Stimulated activated naive CD8-positive, alpha-beta T cell treated with anti-CD3 and anti-CD28 coated beads, Interleukin-15, Interleukin-2, amounts not matched to agents 100 U/mL and 50 U/mL, for 24 hours (primary cell): ENCODE measurements at places on chromosomes 1 and 21.

- DNase-seq, result no peak
These were observed 19.0 kb downstream of the KIAA0040 start for GRCh38 chr1:175173531-175173930.

GRCh38 chr1:204630132-204630905, 55.2 kb downstream of the LRRN2 start:
- DNase-seq, result no peak

DNA sequence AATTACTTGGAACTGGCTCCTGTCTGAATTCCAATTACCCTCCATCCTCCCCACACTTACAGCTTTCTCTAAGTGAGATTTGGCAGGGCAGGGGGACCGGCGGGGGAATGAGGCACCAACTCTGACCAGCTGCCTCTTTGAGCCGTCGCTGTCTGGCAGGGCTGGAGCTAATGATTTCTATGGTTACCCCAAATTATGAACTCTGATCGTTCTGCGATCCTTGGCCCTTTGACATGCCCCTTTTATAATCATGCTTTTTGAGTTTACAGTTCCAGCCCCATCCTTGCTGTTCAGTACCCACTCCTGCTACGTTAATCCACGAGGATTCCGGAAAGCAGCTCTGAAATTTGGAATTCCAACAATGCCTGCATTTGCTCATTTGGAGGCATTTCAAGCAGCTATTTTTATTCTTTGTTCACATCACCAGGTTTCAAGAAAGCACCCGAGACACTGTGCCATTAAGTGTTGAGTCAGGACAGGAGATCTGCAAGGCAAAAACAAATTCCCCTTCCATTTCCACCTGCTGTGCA, 54.6 kb upstream of the LBR start:
- DNase-seq, result no peak

DNA sequence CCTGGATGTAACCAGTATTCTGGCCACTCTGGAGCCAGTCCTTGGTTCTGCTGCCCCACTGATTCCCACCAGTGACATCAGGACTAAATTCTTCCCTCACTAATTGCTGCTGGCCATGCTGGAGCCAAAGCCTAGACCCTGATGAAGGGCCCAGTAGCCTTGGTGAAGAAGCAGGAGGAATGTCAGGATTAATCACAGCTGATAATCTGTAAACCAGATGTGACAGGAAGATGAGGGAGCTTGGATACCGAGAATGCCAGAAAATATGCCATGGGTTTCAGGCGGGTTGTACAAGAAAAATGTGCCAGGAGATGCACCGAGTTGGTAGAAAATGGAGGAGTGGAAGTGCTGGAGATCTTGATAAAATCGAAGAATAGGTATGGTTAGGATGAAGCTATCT, 119.0 kb upstream of the PPP2R5A start:
- no peak for DNase-seq

GRCh38 chr1:41534181-41535076, 49.9 kb upstream of the EDN2 start:
- DNase-seq, result no peak

DNA sequence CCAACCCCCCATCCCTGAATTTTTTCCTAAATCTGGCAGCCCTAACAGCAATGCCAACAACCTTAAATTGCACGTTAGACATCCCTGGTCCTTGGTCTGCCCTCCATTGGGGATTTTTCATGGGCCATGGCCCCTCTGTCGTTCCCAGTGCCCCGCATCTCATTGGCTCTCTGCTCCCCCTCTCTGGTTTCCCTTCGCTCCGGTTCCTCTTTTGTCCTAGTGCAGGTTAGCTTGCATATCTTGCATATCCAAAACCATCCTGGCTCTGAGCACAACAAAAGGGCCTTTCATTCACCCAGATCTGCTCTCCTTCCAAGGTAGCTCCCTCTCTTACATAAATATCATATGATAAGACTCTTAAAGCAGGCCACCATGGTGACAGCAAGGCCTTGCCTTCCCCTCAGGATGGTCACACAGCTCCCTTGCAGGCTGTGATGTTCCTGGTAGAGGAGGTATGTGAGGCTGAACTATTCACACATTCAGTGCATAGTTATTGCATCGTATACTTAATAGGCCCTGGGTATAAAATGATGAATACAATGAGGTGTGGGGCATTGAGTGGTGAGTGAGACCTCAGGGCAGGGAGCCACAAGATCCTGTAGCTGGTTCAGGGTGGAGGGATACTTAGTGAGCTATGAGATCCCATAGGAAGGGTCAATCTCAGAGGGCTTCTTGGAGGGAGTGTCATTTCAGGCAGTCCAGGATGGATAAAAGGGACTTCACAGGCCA, 45.2 kb downstream of the TENT5C start:
- no peak for DNase-seq

DNA sequence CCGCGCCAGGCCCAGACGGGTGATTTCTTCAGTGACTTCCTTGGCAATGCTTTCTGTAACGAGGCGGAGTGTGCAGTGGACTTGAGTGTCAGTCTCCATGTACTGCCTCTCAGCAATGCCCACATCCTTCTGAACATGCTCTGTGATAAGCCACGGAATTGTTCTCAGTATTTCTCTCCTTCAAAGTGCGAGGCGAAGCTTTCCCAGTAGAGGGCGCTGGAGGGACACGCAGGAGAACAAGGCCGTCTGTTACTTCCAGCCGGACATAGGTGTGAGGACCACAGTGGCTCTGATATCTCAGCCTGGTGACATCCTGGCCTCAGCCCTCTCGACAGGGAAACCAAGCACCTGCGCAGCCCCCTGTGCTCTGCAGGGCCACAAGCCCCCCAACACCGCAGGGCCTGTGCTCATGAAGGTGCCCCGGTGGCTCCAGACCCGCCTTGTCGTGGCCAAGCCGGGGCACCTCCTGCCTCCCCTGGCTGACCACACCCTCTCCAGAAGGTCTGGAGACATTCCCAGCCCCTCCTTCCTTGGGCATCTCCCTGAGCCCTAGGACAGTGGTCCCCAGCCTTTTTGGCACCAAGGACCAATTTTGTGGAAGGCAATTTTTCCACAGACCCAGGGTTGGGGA, 46.1 kb upstream of the BACE2 start:
- peak; percentile 74 for DNase-seq

- DNase-seq, result no peak
These were observed 288.0 kb downstream of the HMCN1 start for GRCh38 chr1:186022184-186022583.

DNA sequence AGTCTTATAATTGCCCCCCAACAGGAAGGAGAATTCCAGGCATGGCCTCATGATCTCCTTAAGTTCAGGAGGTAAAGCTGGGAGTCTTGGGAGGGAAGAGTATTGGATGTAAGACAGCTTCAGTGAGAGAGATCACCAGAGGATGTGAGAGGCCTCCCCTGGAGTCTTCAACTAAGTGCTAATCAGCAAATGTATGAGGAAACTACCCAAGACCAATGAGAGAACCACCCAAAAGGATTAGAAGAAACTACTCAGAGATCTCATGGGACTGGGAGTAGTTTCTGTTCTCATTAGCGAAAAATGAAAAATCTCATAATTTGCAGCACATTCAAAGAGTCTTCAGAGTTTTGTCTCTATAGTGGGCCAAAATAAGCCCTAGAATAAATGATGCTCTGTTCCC, 36.6 kb upstream of the WNT2B start:
- no peak for DNase-seq

DNA sequence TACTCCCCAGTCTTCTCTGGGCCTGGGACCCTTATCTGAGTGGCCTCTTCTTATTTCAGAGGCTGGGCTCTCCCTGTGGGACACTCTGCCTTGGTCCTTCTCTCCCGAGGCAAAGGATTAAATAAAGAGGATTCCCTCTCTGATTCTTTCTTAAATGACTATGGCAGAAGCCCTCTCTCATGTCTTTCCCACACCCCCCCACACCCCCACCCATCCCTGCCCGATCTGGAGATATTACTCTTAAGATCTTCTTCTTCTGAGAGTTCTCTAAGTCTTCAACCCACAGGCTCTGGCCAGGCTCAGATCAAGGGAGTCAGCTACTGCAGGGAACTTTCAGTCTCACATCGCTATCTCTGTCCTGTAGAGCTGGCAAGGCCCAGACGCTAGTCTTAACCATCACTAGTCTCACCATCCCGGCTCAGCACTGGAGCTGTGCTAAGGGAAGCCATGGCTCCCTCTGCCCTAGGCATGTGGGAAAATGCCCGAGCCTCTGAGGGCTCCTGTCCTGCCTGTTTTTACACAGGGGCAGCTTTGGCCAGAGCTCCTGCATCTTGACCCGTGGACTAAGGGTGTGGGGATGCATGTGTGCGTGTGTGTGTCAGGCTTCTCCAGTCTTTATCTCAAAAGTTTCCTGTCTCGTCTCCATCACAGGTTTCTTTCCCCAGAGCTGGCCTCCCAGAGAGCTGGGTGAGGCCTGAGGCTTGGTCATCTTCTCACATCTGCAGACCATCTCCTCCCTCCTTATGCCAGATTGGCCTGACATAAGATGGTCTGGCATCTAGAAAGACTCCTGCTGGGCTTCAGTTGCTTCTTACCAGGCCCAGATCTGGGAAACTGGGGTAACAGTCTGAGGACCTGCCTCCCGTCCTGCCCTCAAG, 36.7 kb downstream of the LGR6 start:
- no peak for DNase-seq

DNA sequence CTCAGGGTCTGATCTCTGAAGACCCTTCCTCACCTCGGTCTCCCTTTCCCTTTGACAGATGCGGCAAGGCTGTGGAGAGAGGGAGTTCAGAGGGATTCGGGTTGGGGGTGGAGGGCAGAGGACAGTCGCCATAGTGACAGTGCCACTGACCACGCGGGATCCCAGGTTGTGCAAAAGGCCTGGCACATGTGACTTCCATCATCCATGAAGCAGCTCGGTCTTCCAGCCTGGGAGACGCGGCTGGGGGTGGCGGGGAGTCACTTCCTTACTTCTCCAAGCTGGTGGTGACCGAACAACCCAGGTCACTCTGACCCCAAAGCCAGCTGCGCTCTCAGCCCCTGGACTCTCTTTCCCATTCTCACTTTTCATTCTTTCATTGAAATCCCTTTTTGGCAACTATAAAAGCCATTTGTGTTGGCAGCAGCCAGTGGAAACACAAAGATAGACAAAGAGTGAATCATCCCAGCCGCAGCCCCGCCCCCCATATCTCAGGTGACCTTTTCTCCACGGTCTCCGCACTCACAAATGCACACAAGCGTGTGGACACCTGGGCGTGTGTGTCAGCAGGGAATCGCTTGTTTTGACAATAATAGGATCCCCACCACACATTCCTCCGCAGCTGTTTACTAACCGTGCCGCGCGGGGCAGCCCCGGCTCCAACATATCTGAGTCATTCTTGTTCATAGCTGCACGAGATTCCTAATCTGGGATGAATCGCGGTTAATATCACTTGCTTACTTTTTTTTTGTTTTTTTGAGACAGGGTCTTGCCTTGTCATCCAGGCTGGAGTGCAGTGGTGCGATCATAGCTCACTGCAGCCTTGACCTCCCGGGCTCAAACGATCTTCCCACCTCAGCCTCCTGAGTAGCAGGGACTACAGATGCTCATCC, 68.3 kb downstream of the DHRS3 start:
- peak; percentile 44 for DNase-seq

- no peak for DNase-seq
These were observed 1.2 kb upstream of the H6PD start for GRCh38 chr1:9233241-9233941.

DNA sequence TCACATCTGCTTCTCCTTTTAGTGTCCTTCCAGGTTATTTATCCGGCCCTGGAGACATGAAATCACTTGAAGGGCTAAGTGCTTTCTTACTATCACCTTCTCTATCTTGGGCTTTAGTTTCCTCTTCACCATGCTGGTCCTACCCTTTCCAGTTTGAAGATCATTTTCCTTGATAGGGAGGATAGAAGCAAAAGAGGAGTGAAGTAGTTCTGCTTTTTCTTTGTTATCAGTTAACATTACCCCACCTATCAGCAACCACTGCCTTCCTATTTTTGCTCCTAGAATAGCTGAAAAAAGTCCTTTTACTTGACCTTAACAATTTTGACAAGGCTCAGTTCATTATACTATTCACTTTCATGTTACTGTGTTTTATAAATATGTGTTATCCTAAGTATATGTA, 19.4 kb downstream of the RGL1 start:
- no peak for DNase-seq

DNA sequence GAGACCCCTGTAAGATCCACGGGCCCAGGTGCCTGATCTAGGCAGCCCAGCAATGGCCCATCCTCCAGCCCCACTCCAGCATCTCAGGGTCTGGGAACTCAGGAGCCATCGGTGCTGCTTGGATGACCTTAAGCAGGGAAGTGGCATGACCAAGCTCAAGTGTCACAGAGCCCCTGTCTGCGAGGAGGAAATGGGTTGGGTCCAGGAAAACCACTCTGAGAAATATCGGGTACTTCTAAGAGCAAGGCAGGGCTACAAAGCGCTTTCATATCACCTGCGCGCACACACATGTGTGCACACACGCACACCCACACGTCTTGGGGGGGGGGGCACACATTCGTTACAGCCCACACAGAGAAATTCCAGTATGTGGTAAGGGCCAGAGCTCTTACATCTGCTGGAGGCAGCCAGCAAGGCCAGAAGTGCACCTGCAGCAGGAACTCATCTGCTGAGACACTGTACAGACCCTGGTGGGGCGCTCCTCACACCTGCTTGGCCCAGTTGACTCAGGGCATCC, 32.6 kb upstream of the SPOCD1 start:
- peak; percentile 41 for DNase-seq

DNA sequence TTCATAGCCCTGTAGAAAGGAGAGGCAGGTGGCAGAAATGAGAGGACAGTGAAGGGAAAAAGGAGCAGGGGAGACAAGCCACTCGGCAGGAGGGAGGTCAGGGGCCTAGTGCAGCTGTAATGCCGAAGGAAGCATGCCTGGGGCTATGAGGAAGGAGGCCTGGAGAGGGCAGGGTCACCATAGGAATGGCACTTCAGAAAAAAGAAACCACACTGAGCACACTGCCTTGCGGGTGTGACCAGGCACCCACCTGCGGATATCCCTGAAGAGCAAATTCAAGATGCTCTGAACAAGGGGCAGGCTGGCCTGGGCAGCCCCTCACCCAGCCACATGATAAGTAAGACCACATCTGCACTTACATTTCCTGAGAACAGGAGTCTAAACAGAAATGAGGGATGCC, 104.7 kb downstream of the JAK1 start:
- no peak for DNase-seq

- no peak for DNase-seq
These were observed 1.3 kb upstream of the LSS start for GRCh38 chr21:46229923-46230260.

DNA sequence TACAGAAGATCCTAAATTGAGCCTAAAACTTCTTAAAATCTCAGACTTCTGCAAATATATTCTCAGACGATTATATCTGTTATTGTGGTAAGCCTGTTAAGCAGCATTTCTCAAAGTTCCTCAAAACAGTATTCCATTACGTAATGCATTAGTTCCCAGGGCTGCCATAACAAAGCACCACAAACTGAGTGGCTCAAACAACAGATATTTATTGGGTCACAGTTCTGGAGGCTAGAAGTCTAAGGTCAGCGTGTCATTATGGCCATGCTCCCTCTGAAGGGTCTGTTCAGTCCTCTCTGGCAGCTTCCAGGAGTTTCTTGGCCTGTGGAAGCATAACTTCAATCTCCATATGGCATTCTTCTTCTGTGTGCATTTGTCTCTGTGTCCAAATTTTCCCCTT, 103.5 kb upstream of the ST6GALNAC5 start:
- DNase-seq, result no peak
